Activated naive CD8-positive, alpha-beta T cell treated with anti-CD3 and anti-CD28 coated beads for 36 hours (primary cell): ENCODE measurements at places on chromosomes 13 and 19. TPM values are rescaled to one million over a fixed set of nuclear protein-coding genes. Genes with fewer than 3 reads are reported as not detected.

DNA sequence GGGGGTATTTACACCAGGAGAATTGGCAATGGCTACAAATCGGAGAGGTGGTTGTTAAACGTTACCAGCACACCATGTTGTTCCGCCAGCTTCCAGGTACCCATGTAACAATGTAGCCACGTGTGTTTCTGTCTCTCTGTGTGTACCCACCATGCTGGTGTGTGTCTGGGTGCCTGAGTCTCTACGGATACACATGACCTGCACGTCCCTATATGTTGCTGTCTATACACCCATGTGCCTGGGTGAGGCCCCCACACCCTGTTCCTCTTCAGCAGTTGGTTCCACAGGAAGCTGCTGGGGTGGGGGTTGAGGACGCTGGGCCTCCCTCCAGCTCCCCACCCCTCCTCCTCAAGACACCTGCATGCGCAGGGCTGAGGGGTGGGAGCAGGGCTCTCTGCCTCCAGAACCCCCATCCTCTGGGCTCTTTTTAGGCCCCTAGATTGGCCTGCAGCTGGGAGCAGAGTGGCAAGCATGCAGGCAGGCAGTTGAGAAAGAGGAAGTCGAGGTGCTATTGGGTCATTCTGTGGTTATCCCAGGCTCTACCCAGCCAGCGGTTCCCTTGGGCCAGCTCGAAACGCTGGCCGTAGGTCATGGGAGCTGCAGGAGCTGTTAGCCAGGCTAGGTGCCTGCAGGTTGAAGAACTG, at the start of gene ARHGEF18:
Gene ARHGEF18, plus strand, starts transcription at position 351 of the 644 bp plus-strand sequence. CDS start 13,954 bp downstream, outside the sequence.
- H3K27ac ChIP-seq = peak within 1 kb of the TSS; percentile 93
- H3K4me1 ChIP-seq = peaks cover 43% of the 10 kb centered on the region
- peaks cover 21% of the 10 kb centered on the region for H3K36me3 ChIP-seq
- H3K4me3 ChIP-seq = peak within 1 kb of the TSS; percentile 80
- peak; percentile 48 for DNase-seq

- no peaks in the 10 kb centered on the region for H3K36me3 ChIP-seq
- H3K27me3 ChIP-seq = peaks cover 4% of the 10 kb centered on the region
- no peak overlapping the region for H3K27ac ChIP-seq
Measured at GRCh38 chr13:94813920-94814475, 101.7 kb upstream of the SOX21 start.

DNA sequence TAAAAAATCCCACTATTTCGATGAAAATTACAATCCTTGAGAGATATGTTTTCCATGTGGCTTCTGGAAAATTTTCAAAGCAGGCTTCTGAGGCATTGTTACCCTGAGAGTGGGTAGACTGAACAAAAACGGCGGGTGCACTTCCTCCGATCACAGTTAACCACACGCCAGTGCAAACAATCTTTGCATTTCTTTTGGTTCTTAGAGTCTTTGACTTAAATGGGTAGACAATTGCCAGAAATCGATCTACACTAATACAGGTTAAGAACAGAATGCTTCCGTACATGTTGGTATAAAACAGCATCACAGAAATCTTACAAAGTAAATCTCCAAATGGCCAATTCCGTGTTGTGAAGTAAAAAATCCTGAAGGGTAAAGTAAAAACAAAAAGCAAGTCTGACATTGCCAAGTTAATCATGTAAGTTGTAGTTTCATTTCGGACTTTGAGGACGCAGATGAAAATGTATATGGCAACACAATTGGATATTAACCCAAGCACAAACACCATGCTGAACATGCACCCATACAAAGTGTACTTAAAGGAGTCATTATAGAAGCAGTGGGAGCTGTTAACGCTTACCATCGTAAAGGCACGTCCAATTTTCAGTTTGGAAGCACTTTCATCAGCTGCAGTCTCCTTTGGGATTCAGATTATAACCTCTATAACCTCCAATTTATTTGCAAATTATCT, 927 bp downstream of the LPAR6 start:
- H3K27ac ChIP-seq = peak overlapping the region; percentile 85
- no peak for DNase-seq
- H3K27me3 ChIP-seq = no peaks in the 10 kb centered on the region
- H3K4me3 ChIP-seq = peak overlapping the region; percentile 87
- peaks cover 45% of the 10 kb centered on the region for H3K4me1 ChIP-seq
- H3K36me3 ChIP-seq = peaks cover 42% of the 10 kb centered on the region

The ASPDH gene
- not detected for total RNA-seq

The ZNF534 gene
- total RNA-seq = not detected

The KLK6 gene
- not detected for total RNA-seq
